Stimulated activated CD4-positive, alpha-beta T cell treated with anti-CD3 and anti-CD28 coated beads, Interleukin-15, amount 100 ng/mL, for 1 hour (primary cell): ENCODE measurements at places on chromosomes 6 and 20.

GRCh38 chr6:46733341-46733801 is 1.8 kb downstream of the PLA2G7 start:
- DNase-seq = no peak

- DNase-seq = no peak
Measured at GRCh38 chr6:139240161-139241010, 51.4 kb downstream of the TXLNB start.

DNA sequence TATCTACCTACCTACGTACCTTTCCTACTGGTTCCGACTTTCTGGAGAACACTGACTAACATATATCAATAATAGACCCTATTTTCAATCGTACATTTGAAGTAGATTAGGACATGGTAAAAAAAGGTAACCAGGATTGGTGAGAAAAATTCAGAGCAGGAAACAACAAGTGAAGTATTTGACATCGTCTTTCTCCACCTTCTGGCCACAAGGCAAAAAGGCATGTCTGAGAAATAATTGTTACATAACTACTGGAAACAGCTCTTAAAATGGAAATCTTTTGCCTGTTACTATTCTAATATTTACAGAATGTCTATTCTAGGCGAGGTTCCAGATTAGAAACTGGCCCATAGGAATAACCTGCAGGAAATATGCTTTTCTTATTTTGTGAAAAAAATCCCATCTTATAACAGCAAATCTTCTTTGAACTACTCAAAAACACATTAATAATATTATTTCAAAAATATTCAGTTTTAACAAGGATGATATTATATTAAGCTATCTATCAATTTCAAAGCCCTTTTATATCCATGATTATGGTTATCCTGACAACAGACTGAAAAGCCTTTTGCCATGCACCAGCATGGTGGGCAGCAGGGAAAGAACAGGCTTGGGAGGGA is 80.8 kb downstream of the RCAN2 start:
- no peak for DNase-seq

DNA sequence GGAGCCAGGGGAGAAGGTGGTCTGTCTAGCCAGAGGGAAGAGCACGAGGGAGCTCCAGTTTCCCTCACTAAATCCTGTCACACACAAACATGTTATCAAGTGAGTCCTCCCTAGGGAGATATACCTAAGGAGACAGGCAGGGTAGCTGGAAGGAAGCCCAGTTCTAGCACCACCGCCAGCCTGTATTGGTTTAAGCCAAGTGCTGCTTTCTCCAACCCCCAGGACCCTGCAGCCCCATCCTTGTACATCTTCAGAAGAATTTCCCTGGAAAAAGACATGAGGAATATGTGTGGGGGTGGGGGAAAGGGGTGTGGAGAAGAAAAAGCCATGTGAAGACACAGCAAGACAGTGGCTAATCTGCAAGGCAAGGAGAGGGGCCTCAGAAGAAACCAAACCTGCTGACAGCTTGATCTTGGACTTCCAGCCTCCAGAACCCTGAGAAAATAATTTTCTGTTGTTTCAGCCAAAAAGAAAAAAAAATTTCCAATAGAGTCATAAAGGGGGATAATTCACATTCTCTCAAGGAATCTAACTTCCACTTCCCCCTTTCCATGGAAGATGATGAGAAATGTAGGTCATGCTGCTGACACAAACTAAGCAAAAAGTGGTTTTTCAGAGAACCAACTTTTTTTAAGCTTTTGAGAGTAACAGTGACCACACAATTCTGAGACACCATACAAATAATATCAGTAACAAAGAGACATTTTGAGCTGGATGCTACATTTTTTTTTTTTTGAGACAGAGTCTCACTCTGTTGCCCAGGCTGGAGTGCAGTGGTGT is 103.2 kb upstream of the PRDM1 start:
- no peak for DNase-seq

DNA sequence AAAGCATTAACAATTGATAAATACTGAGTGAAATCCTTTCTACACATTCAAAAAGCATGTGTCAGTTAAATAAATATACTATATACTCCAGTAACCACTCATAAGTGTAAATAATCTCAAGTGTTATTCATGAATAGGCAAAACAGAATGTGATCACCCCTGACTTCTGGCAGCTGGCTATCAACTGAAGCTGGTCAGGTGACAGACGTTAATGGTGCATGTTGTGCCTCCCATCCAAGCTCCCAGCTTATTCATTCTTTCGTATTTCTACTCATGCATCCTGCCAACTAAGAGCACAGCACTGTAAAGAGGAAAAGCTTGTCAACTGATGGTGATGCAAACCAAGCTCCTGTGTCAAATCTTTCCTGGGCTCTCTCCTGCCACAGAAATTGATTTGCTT is 7.7 kb downstream of the PSMB1 start:
- no peak for DNase-seq

DNA sequence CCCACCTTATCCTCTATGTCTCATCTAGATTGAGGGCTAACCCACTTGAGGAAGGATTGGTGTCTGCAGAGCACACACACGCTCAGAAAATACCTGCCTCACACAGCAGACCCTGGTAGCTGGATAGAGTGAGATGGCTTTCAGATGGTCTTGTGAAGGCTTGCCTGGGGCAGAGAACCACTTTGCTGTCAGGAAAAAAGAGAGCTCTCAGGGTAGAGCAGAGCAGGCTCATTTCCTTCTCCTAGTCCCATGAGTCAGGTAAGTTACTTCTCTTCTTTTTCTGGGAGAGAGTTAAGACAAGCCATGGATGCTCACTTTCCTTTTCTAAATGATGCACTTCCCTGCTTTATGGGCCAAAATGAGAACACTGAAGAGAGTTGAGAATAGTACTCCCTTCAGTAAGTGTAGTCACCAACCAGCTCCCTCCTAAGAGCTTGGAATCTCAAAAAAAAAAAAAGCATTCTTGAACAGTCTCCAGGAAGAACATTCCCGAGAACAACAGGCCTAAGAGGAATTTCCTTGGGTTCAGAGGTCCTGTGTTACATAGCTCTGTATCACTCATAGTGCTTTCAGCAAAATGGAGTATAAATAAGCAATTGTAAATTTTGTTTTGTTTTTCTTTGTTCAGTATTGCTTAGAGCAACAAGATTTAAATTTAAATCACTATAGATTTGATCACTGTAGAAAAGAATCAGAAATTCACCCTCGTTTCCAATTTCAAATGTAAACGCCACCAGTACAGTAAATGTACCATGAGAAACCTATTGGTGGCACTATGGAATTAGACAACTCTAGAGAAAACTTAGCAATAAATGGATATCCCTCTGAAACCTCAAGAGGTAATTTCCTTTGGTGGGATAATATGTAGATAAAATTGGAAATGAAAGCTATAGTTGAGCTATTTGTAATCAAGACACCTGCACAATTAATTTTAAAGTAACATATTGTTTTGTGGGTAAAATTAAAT is 530.3 kb downstream of the RFPL4B start:
- DNase-seq = no peak

- no peak for DNase-seq
Measured at GRCh38 chr6:95830859-95831557, 184.8 kb upstream of the FUT9 start.

DNA sequence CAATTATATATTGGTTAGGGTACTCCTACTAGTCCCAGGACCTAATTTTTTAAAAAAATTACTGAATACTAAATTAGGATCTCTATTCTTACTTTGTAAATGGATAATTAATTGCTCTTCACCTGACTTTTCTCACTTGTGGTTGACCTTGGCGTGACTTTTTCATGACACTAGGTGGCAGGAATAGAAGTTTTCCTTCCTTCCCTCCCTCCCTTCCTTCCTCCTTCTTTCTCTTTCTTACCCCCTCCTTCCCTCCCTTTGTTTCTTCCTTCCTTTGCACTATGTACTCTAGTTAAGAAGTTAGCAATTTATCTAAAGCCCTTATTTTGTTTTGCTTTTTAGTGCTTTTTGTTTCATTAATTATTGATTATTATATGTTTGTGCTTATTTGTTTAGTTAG is 20.4 kb upstream of the HBS1L start:
- DNase-seq = no peak

- DNase-seq = no peak
Measured at GRCh38 chr20:16816192-16816591, 68.0 kb downstream of the OTOR start.

GRCh38 chr6:165231581-165232561 is 77.5 kb downstream of the C6orf118 start:
- DNase-seq = no peak

DNA sequence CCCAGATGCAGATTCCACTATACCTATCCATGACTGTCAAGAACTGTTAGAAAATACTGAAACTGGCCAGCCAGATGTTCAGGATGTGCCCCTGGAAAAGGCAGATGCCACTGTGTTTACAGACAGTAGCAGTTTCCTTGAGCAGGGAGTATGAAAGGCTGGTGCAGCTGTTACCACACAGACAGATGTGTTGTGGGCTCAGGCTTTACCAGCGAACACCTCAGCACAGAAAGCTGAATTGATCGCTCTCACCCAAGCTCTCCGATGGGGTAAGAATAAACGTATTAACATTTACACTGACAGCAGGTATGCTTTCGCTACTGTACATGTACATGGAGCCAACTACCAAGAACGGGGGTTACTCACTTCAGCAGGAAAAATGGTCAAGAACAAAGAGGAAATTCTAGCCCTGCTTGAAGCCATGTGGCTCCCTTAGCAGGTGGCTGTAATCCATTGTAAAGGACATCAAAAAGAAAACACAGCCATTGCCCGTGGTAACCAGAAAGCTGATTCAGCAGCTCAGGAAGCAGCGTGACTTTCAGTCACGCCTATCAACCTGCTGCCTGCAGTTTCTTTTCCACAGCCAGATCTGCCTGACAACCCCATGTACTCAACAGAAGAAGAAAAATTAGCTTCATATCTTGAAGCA is 459.7 kb upstream of the HTR1E start:
- no peak for DNase-seq

DNA sequence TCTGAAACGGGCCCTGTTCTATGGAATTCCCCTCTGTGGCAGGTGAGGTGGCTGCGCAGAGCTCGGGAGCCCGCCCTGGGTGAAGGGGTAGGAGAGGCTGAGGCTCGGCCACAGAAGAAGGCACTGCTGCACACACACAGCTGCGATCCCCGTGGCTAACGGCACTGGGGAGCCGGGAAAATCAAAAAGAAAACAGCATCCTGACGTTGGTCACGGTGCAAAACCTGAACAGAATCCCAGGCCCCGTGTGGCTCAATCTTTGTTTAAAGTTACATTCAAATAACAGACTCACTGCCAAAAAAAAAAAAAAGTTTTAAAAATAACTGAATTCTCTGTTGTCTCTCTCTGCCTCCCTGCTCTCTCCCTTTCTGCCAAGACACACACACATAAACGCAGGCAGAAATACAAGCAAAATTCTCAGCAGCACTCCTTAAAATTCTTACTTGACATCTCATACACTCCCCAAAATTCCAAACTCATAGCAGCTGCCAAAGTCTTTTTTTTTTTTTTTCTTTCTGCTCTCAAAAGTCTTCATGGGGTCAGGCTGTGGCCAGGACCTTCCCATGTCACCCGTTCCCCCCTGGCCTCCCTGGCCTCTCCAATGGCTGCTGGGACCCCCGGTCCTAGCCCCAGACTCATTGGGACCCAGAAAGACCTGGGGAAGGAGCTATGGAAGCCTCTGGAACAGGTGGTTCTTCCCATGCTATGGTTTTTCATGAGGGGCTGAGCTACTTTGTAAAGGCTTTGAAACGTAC is 248.8 kb downstream of the TTLL2 start:
- DNase-seq = no peak

- no peak for DNase-seq
Measured at GRCh38 chr6:37587866-37588734, 88.4 kb upstream of the CCDC167 start.

GRCh38 chr6:28334286-28335039 is 1.5 kb downstream of the ZSCAN31 start:
- no peak for DNase-seq

GRCh38 chr6:154592199-154592860 is 81.8 kb upstream of the CNKSR3 start:
- no peak for DNase-seq

DNA sequence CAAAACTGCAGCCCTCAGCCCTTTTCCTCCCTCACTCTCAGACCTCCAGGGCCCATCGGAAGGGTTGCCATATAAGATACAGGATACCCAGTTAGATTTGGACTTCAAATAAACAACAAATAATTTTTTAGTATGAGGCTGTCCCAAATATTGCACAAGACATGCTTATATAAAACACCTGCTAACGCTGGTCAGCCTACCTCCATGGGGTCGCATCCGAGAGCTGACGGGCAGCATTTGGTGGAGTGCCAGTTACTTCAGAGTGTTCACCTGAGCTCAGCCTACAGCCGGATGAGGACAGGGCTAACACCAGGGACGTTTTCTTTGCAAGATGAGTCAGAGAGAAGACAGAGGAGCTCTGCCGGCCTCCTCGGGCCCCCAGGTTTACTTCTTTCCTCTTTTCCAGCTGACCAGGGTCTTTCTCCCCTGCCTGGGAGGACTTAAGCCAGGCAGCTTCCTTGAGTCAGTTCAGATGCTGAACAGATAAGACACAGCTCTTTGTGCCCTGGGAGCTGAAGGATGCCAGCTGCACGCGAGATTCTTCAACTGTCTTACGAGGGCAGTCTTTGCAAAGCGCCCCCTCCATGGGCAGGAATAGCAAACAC is 141.2 kb upstream of the KCNG1 start:
- DNase-seq = no peak

GRCh38 chr20:10673176-10673841 is 490 bp downstream of the JAG1 start:
- no peak for DNase-seq

DNA sequence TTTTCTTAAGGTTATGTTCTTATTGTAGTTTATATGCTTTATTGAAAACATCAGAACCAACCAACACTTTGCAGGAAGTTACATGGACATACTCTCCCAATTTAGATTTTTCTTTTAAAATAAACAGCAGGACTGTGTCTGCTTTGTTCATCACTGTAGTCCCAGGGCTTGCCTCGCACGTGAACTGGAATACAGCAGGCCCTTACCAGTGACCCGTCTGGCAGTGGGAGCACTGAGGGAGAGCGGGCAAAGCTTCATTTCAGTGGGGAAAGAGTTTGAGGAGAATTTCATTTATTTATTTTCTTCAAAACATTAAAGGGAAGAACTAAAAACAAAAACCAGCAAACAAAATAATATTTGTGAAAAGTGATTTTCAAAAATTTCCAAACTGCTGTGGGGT is 230.8 kb downstream of the PAX1 start:
- no peak for DNase-seq

DNA sequence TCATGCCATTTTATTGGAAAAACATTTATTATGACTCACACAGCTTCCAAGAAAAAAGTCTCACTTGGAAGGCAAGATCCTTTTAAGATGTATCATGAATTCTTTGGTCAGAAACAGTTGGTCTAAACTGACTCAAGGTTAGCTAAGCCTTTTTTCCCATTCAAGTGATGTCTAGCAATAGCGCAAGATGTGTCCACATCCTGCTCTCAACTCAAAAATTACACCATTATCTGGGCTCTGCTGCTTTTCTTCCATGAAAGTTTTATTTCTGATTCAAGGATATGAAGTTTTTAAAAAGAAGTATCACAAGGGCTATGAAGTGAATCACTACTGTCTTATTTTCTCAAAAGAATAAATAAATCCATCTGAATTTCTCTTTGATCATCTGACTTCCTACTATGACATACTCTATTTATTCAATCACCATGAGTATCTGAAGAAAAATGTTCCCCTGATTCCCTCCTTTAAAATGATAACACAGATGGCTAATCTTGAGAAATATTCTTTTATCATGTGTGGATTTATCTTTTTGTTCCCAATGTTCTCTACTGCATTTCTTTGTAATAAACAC is 139.2 kb downstream of the AHI1 start:
- DNase-seq = no peak
